ENCODE measurements at places on chromosomes 5 and 9. TPM values are rescaled to one million over a fixed set of nuclear protein-coding genes. Genes with fewer than 3 reads are reported as not detected.

DNA sequence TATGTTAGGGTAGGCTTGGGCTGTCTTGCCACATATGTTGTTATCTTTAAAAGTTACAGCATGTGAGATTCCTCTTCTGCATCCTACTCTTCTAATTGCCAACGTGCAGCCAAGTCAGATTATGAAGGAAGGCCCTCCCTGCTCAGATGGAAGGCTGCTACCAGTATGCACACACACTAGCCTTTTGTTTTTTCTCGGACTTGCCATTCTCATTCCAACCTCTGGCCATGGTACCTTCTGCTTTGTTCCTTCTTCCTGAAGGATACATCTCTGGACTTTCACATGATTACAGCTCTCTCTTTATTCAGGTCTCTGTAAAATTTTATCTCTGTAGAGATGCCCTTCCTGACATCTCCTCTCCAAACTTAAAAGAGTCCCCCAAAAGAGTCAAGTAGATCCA lies 12.8 kb upstream of the OTP start:
- DNase-seq = no peak

DNA sequence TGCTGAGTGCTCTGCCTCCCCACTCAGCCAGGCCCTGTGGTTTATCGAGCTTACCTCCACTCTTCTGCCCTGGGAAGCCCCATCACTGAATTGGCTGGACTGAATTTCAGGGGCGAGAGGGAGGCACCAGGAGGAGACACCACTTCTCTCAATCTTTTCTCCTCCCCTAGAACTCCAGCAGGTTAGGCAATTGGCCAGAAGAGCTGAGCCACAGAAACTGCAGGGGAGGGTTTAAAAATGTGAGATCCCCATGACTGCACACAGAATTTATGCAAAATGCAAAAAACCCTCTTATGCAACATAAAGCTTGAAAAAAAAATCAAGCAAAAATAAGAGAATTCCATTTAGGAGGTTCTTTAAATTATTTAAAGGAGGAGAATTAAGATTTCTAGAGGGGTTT lies 29.9 kb downstream of the TUT7 start:
- DNase-seq = no peak

DNA sequence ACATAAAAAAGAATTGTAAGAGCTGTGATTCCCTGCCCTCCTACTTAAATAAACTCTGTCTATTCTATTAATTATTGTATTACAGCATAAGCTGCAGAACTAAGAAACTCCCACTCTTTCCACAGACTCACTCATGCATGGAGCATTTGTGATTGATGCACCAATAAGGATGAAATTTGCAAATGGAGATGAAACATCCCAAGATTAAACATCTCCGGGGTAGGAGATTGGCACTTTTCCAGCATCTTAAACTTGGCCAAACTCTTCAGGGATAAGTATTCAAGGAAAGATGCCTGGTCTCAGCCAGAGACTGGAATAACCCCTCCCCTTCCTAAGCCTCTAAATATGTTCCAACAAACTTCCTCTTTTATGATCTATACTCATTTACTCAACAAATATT lies 472.0 kb downstream of the ACTL7B start:
- DNase-seq = no peak

CFAP157 gene
- total RNA-seq = 2.0 TPM

LECT2 gene
- not detected for total RNA-seq

SCGB3A1 gene
- total RNA-seq = 8.8 TPM
